ENCODE measurements at places on chromosomes 7 and 10.

GRCh38 chr7:84154991-84155781, 39.4 kb downstream of the SEMA3A start:
- DNase-seq, result no peak

DNA sequence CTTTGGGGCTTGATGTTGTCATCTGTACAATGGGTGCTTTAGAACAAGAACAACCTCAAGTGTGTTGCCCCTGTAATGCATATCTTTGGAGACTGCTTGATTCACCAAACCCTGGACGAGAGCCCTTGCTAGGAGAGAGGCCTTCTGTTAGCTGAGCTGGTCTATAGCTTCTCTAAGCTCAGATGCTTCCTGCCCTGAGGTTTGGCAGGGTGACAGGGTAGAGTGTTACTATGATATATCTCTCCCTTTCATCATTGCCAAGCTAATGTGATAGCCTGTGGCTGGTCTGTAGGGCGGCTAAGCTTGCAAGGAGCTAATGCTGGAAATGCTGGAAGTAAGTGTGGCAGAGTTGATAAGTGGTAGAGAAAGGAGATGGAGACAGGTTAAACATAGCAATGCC, 364.1 kb downstream of the RPS24 start:
- DNase-seq, result no peak

- DNase-seq, result no peak
Observed at GRCh38 chr10:93806903-93807302, 49.2 kb downstream of the LGI1 start.

GRCh38 chr10:62826273-62826672, 10.1 kb upstream of the EGR2 start:
- DNase-seq, result no peak

GRCh38 chr7:116293139-116293538, 82.8 kb downstream of the TES start:
- DNase-seq, result no peak

DNA sequence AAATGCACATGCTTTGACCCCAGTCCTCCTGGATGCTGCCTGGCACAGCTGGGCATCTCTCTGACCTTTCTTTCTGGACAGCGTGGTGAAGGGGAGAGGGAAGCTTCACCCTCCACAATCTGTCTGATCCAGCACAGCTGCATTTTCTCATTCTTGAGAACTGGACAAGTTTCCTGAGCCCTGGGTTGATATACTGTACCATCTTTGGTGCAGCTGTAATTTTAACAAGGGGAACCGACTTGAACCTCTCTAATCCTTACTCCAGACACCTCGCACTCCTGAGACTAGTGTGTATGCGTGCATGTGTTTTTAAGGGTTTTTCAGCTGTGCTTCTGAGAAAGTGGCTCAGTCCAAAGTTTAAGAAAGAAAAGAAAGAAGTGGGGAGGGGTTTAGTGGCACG, 655.7 kb downstream of the INHBA start:
- DNase-seq, result no peak

GRCh38 chr10:102814453-102814871, 22.8 kb downstream of the CYP17A1 start:
- DNase-seq, result no peak

GRCh38 chr10:7397049-7398035, 13.5 kb downstream of the SFMBT2 start:
- DNase-seq, result peak; percentile 64

DNA sequence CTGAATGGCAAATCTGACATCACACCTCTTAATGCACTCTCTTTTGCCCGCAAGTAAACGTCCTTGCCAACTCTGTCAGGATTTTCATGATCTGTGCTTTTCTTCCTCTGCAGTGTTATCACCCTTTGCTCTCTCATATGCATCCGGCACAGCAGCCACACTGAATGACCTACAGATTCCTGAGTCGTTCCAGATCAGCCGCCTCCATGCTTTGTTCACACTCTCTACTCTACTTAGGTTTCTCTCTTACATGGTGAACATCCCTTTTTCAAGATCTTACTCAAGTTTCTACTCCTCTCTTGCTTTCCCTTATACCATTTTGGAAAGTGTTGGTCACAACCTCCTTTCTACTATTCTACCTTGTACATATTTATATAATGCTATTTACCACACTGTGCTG, 127.7 kb upstream of the AOAH start:
- peak; percentile 31 for DNase-seq

DNA sequence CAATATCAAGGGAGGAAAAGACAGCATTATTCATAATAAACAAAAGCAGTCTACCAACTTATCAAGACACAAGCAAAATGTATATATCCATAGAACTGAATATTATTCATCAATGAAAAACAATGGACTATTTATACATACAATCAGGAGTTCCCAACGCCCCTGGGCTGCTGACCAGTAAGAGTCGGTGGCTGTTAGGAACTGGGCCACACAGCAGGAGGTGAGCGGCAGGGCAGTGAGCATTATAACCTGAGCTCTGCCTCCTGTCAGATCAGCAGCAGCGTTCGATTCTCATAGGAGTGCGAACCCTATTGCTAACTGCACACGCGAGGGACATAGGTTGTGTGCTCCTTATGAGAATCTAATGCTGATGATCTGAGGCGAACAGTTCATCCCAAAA, 71.7 kb upstream of the GPR22 start:
- no peak for DNase-seq
